Common myeloid progenitor, CD34-positive (primary cell): ENCODE measurements at places on chromosomes 2 and 18.

DNA sequence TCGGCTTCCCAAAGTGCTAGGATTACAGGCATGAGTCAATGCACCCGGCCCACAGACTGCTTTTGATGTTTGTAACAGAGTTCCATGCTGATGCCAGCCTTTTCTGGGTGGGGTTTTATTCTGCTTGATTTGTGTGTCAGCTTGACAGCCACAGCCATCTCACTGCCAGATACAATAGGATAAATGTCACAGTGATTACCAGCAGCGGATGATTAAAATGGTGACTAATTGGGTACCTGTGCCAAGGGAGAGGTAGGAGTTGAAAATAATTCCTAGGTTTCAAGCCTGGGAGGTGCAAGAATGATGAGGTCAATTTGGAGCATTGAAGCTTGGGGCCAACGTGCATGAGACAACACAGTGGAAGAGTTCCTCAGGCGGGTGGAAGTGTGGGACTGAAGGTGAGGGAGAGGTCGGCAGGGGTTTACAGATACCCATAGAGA is 39.4 kb downstream of the SH2D6 start:
- DNase-seq = no peak

DNA sequence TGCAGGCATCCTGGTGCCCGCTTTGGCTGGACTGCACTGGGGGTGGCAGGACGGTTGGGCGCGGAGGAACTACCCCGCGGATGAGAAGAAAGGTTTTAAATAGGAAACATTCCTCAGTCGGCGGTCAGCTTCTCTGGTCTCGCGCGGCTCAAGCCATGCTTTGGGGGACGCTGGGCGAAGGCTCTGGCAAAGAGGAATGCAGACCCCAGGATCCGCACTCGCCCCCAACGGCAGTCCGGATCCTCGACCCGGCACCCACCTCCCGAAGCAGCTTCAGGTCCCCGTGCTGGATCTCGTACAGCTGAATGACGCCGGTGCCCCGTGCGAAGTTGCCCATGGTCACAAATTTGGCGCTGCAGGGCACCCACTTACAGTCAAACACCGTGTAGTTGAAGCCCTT is 686 bp upstream of the PNO1 start:
- no peak for DNase-seq

DNA sequence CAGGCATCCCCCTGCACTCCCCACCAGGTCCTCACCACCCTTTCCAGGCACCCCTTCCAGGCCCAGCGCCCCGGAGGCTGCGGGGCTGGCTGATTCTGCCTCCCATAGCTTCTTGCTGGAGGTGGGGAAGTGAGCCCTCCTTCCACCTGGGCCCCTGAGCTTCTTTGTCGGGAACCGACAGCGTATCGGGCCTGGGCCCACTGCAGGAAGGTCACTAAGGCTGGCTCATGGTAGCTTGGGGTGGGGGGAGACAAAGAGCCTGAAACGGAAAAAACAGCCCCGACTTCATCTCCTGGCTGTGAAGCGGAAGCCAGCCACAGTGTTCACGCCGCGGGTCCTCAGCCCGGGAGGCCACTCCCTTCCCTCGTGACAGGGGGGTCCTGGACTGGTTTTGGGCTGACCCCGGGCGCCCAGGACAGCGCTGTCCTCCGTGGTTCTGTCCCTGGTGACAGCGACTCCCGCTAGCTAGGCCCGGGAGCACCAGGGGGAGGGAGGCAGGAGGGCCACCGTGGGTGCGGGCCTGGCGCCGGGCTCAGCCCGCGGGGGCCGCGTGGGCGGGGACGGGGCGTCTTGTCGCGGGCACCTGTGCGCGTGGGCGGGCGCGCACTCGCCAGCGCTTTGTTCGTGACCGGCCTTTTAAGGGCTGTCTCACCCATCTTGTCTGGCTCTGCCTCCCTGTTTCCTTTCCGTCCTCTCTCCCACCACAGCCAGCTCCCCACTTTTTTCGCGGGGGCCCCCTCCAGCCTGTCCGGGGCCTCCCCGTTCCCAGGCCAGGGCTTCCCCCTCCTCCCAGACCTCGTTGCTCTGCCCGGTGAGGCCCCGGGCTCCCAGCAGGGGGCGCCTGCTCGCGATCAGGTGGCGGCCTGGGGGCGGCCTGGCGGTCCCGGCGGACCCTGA is 64.9 kb downstream of the DNMT3A start:
- peak; percentile 86 for DNase-seq

- DNase-seq = no peak
Measured at GRCh38 chr2:73237168-73237567, 3.1 kb downstream of the CCT7 start.

DNA sequence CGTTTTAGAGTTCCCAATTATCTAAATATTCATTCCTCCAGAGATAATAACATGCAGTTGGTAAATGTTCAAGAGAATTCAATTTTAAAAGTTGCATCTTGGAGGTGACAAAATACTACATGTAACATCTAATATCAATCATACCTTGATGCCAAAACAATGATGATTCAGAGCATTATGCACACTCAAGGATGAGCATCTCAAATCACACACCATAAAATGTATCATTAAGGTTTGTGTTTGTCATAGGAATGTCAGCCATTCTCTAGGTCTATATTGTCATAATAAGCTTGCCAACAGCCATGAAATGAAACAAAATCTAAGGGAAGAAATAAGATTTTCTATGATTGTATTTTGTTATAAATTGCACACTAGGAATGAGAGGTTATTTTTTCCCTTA is 1667.0 kb downstream of the DPP10 start:
- no peak for DNase-seq

DNA sequence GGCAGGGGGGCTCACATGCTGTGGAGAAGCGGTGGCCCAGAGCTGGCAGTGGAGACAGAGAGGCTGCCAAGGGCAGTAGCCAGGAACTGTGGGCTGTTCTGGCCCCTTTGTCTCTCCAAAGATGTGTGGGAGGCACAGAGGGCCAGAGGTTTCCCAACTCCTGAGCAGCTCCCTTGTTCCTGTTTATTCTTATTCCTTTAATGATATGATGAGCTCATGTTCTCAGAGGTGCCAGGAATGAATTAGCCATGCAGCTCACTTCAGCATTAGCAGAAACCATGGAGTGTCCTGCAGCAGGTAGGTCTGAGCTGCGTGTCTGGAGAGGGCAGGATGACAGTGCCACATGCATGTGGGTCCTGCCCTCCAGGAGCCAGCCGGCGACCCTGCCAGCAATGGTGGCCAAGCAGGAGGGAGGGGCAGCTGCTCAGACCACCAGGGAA is 77.9 kb upstream of the FZD7 start:
- no peak for DNase-seq

DNA sequence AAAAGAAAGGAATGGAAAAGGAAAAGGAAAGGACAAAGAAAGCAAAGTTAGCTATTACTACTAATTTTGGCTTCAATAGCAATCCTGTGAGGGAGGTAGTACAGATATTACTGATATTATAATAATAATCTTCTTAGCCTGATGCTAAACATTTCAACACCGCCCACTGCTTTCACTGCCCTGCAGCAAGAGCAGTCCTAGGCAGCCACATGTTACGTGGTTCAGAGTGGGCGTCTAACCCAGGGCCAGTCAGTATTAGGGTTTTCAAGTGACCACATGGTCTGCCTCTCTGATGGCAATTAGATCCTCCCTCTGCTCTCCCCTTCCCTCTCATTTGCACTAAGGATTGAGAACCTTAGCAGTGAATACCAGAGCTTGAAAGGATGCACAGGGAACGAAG is 83.7 kb upstream of the ZNF397 start:
- no peak for DNase-seq

- no peak for DNase-seq
Measured at GRCh38 chr2:191299866-191300265, 54.7 kb downstream of the MYO1B start.

GRCh38 chr18:79182047-79182713 is 113.0 kb downstream of the ATP9B start:
- no peak for DNase-seq

DNA sequence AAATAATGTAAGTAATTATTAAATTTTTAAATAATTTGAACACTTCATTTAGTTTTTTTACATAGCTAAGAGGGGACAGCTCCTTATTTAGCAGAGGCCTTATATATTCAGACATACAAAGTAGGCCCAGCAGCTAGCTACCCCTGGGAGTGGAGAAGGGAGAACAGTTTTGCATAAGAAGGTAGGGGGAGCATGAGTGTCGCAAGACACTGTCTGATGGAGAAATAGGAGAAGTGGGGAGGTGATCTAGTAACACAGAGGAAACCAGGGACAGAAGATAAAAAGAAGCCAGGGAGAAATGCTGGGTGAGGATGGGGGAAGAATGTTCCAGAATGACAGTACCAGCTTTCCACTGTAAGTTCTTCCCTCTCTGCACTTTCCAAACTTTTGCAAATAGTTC is 16.0 kb upstream of the RGPD4 start:
- DNase-seq = peak; percentile 5

- no peak for DNase-seq
Measured at GRCh38 chr2:192960945-192961344, 766.2 kb upstream of the TMEFF2 start.

- no peak for DNase-seq
Measured at GRCh38 chr18:43775591-43775990, 498.3 kb upstream of the SYT4 start.

GRCh38 chr2:190843890-190844699 is 36.5 kb upstream of the GLS start:
- DNase-seq = peak; percentile 12

DNA sequence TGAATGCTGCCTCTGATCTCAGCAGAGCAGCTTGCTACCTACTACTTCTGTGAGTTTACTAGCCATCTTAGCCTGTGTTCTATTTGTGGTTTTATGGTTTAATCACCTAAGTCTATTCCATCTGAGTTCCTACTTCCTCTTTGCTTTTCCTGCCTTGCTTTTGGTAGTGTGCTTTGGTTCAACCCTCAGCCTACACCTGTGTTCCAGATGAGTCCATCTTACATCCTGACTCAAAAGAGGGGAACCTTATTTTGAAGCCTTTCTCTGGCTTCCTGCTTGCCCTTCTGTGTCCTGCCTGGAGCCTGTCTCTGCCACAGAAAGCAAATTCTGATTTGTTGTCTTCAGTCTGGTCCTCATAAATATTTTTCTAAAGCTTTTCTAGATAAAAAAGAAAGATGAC is 530.3 kb upstream of the MEX3C start:
- DNase-seq = no peak
